ENCODE measurements at places on chromosomes 11 and 22. TPM values are rescaled to one million over a fixed set of nuclear protein-coding genes. Genes with fewer than 3 reads are reported as not detected.

VSIG2 gene
- total RNA-seq: 0.50 TPM

RABL2B gene
- 8.7 TPM for total RNA-seq

YPEL4 gene
- total RNA-seq: 0.66 TPM

DRAP1 gene
- total RNA-seq: 580 TPM

MS4A15 gene
- total RNA-seq: not detected

SORL1 gene
- 10.6 TPM for total RNA-seq

KRTAP5-2 gene
- total RNA-seq: not detected

BET1L gene
- total RNA-seq: 21.6 TPM

TEX54 gene
- not detected for total RNA-seq

KCNJ11 gene
- not detected for total RNA-seq

INPP5J gene
- 0.11 TPM for total RNA-seq

OR52N4 gene
- total RNA-seq: not detected

DEPDC7 gene
- total RNA-seq: 6.6 TPM

WEE1 gene
- 63.9 TPM for total RNA-seq

CYB5R2 gene
- 20.0 TPM for total RNA-seq

KIF18A gene
- 40.0 TPM for total RNA-seq

ACRV1 gene
- not detected for total RNA-seq

C11orf52 gene
- total RNA-seq: 0.25 TPM

DTX4 gene
- total RNA-seq: 0.22 TPM

ST14 gene
- total RNA-seq: under 0.01 TPM

All from uterine smooth muscle cell (primary cell).